Hepatocyte (in vitro differentiated cells): ENCODE measurements at places on chromosomes 3 and 15. TPM values are rescaled to one million over a fixed set of nuclear protein-coding genes. Genes with fewer than 3 reads are reported as not detected.

Gene IL17RD
- total RNA-seq, result 6.2 and 6.7 TPM in 2 replicates

Gene GPR27
- 1.4 and 3.1 TPM in 2 replicates for total RNA-seq

Gene TOPAZ1
- total RNA-seq, result not detected in 2 replicates

Gene ACSBG1
- 0.08 and 0.93 TPM in 2 replicates for total RNA-seq

Gene KLHL6
- total RNA-seq, result 0.16 and 0.17 TPM in 2 replicates

Gene EPHB3
- total RNA-seq, result 5.2 and 11.0 TPM in 2 replicates

Gene CFAP161
- 0.32 TPM in 1 of 2 replicates, not detected in the other for total RNA-seq

Gene FAM107A
- 0.24 and 0.93 TPM in 2 replicates for total RNA-seq

Gene GPR62
- not detected in 2 replicates for total RNA-seq

Gene PRSS50
- 0.33 and 1.1 TPM in 2 replicates for total RNA-seq

Gene CD200R1
- 0.20 and 0.93 TPM in 2 replicates for total RNA-seq

Gene CD86
- 0.56 TPM in 1 of 2 replicates, not detected in the other for total RNA-seq

Gene DCLK3
- 0.07 TPM in 1 of 2 replicates, not detected in the other for total RNA-seq

Gene ZNF35
- total RNA-seq, result 9.6 and 15.3 TPM in 2 replicates

Gene DNAH12
- 1.1 and 1.5 TPM in 2 replicates for total RNA-seq
